Stimulated activated CD8-positive, alpha-beta memory T cell treated with anti-CD3 and anti-CD28 coated beads, Interleukin-12 subunit alpha, Interleukin-12 subunit beta, amount 100 ng/mL, for 1 hour (primary cell): ENCODE measurements at places on chromosomes 12 and 14.
A peak's percentile ranks its signal among the peaks of the same experiment; 100 is the strongest.

GRCh38 chr12:70386771-70387170, 20.7 kb downstream of the KCNMB4 start:
- DNase-seq = no peak

DNA sequence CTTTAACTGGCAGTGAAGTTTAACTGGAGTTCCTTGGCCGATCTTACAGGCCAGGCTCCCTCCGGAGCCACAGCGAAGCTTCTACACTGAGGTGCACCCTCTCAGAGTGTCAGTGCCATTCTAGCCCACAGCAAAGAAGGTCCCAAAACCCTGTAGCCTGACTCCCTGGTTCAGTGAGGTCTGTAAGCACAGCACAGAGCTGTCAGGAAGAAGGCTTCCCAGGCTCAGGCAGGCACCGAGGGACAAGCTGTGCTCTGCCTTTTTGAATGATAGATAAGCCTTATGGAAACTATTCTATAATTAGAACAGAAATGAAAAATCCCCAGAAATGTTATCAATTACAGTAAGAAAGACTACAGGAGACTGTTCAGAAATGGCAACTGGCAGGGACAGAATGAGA, 40.2 kb downstream of the MOK start:
- DNase-seq = no peak

DNA sequence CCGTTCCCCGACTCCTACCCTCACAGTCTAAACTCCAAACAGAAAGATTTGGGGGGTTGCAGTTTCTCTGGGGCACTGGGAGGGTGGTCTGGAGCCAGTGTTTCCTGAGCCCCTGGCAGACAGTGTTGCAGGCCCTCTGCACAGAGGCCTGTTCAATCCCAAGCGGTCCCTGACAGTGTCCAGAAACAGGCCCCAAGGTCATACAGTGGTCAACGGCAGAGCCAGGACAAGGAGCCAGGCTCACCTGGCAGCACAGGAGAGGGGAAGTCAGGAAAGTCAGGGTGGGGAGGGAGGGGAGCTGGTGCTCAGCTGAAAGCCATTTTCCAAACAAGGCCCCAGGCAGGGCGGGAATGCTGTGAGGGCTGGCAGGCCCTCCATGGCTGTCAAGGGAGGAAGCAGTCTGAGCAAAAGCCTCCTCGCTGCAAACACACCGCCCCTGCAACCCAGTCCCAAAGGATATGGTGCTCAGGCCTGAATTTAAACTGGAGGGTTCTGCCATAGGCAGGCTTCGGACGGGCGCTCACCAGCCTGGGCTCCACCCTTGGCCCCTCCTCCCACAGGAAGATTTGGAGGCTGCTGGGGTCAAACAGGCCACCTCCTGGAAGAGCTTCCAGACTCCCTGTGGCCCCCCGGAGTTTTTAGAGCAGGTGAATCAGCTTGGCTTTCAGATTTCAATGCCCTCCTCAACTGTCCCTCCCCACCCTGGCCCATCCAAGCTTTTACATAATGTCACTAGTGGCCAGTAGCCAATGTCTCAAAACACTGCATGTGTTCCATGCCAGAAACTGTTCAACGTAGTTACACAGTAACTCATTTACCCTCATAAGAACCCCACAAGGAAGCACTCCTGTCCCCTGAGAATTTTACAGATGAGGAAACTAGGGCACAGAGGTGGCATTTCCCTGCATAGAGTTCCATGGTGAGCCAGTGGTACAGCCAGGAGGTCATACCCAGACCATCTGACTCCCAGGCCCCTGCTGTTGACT, 41.5 kb downstream of the CHGA start:
- no peak for DNase-seq

DNA sequence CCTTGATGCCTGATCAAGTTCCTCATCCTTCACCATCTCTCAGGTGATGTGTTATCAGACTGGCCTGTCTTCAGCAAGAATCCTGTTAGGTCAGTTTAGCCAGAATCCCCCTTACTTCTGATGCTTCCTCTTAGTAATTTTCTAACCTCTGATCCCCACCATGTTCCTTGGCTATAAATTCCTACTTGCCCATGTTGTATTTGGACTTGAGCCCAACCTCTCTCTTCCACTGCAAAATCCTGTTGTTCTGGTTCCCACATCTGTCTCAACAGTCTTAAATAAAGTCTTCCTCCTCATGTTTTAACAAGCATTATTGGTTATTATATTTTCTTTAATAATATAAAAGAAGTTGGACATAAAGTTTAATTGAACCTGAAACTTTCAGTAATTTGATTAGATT, 987.8 kb upstream of the USP15 start:
- no peak for DNase-seq

- DNase-seq = peak; percentile 35
Measured at GRCh38 chr14:71138448-71139293, 231.4 kb downstream of the PCNX1 start.

- DNase-seq = no peak
Measured at GRCh38 chr12:104220931-104221330, 5.4 kb downstream of the TXNRD1 start.

- no peak for DNase-seq
Measured at GRCh38 chr12:120959111-120959878, 19.0 kb upstream of the HNF1A start.

GRCh38 chr12:81758421-81759189, 545 bp downstream of the PPFIA2 start:
- DNase-seq = no peak

DNA sequence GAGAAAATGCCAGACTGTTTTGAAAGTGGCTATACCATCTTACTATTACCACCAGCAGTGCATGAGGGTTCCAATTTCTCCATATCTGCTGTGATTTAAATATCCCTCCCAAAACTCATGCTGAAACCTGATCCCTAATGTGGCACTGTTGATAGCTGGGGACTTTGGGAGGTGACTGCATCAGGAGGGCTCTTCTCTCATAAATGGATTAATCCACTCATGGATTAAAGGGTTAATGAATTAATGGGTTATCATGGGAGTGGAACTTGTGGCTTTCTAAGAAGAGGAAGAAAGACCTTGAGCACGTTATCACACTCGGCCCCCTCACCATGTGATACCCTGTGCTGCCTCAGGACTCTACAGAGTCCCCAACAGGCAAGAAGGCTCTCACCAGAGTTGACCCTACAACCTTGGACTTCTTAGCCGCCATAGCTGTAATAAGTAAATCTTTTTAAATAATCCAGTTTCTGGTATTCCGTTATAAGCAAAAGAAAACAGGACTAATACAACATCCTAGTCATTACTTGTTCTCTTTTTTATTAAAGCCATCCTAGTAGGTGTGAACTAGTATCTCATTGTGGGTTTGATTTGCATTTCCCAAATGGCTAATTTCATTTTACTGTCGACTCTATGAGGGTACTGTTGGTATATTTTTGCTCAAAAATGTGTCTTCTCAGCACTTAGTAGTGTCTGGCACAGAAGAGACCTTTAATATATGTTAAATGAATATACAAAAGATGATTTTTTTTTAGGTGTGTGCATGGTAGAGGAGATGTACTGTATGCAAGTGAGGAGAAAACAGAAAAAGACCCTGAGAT, 14.3 kb downstream of the PPP1R12A start:
- DNase-seq = no peak

- DNase-seq = no peak
Measured at GRCh38 chr14:103133210-103134140, 10.2 kb downstream of the TNFAIP2 start.

GRCh38 chr14:79599239-79599638, 612.1 kb downstream of the DIO2 start:
- DNase-seq = no peak

DNA sequence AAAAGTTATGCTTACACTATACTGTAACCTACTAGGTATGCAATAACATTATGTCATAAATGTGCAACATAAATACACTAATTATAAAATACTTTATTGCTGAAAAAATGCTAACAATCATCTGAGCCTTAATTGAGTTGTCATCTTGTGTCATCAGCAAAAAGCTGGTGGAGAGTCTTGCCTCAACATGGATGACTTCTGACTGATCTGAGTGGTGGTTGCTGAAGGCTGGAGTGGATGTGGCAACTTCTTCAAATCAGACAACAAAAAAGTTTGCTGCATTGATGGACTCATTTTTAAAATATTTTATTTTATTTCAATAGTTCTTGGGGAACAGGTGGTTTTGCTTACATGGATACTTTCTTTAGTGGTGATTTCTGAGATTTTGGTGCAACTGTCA, 93.9 kb upstream of the AMN1 start:
- DNase-seq = no peak

GRCh38 chr12:130155416-130156073, 6.7 kb upstream of the FZD10 start:
- no peak for DNase-seq

DNA sequence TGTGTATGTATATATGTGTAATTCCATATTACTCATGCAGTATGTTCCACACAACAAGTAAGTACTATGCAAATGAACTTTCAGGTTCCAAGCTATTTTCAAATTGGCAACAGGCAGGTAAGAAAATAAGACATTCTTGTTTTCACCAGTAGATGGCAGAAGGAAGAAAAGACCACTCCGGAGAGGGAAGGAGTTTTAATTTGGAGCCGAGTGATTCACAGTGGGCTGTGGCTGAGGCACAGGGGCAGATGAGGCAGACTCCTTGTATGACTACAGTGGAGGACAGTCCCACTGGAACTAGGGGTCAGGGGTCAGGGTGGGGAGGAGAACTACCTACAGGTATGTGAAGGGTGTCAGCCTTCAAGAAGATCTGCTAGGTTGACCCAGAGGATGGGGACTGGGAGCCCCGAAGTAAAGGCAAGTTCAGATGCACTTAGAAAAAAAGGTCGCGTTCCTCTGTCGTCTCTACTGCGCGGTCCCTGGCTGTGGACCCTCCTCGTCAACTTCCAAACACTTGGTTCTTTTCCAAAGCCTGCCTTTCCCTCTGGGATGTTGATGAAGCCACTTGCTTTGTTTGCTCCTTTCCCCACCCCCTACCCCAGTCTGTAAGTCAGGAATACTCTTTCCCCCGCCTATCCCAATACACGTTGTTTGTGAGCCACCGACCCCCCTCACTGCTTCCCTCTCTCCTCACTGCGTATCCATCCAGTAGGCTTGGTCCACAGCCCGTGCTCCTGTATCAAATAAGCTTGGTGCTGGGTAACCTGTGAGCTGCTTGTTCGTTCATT, 24.1 kb downstream of the DDX47 start:
- no peak for DNase-seq

GRCh38 chr12:49487605-49488004, 51.2 kb upstream of the KCNH3 start:
- no peak for DNase-seq

DNA sequence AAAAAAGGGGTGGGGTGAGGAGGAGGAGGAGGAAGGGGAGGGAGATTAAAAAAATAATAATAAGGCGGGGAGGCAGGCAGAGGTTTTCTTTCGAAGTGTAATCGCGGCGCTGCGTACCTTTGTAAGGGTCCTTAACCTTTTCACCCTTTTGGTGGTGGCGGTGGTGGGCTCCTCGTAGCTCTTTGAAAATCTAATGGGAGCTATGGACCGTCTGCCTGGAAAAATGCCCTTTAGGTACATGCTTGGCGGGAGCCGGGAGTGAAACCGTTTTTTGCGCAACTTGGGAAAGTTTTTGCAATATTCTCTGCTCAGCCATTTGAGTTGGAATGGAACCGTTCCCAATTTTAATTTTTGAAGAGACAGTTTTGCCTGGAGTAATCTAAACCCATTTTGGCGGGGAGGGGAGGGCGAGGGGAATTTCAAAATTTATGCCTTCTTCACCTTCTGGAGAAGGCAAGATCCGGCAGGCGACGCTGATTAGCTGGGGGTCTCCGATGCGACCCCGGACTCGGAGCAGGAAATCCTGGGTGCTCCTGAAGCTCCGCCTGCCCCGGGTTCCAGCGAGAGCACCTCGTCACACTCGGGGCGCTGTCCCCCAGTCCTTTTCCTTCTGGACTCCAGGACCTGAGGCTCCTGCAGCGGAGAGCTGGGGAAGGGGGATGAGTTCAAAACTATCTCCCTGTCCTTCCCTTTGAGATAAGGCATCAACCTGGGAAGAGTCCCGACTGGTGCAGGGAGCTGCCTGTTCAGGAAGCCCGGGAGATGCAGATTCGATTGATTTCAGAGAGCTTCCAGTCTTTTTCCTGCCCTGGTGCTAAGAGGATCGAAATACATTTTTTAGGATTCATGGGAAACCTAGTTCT, 74.6 kb upstream of the TBX5 start:
- no peak for DNase-seq

DNA sequence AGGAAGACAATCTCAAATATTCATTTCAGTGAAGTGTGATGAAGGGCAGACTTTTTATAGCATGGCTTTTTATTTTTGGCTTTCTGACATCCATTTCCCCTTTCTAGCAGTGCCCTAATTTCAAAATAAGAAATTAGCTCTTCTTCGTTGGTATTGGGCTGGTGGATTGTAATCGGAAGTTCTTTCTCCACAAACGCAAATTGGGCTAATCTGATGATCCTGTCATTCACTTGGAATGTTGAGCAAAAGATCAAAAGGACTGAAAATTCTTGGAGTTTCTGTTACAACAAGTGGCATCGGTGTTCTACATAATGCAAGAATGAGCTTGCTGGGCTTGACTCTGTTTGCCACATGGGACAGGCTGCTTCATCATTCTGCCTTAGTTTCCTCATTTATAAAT, 1182.8 kb downstream of the FLRT2 start:
- no peak for DNase-seq

DNA sequence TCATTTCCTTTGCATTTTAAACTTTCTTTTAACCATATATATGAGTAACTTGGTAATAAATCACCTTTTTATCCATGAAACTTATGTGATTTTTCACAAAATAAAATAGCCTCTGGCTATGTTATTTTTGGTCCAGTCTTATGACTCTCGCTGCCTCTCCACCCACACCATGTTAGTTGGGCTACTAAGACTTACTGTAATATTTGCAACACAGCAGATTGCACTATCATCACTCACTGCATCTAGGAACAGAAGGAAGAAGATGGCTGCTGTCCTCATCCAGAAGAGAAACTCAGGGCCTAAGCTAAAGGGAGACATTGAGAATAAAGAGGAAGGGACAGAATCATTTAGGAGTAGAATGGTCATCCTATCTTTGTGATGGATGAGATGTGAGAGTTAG, 12.6 kb upstream of the B4GALNT3 start:
- DNase-seq = no peak

GRCh38 chr14:38187528-38187927, 20.2 kb upstream of the SSTR1 start:
- DNase-seq = no peak
